ENCODE measurements at places on chromosomes 4 and X.

GRCh38 chr4:62407534-62407933 lies 1207.4 kb downstream of the ADGRL3 start:
- DNase-seq = no peak

DNA sequence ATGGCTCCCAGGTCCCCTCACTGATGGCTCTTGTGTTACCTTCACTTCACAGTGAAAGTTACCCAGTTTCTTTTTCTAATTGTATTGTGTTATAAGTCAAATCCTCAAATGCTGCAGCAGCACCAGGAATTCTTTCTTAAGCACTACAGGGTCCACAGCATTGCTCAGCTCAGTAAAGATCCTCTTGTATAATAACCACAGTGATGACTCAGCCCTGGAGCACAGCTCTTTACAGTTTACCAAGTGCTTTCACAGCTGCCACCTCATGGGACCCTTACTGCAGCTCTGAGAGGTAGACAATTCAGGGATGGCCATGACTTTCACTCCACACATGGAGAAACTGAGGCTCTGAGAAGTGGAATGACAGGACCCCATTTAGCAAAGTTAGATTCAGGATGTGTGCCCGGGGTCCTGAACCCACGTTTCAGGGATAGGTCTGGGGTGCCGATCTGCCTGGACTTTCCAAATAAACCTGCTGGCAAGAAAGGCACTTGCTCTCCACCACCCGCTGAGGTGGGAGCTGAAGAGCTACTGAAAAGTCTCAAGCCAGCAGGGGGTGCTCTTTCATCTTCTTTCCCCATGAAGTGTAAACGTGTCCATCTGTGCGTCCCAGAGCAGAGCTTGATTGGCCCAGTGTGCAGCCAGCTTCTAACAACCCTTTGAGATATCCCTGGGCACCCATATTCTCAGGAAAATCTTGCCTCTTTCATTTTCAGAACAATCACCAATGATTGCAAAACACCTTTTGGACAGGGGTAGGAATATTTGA lies 35.7 kb upstream of the GABRQ start:
- DNase-seq = no peak

DNA sequence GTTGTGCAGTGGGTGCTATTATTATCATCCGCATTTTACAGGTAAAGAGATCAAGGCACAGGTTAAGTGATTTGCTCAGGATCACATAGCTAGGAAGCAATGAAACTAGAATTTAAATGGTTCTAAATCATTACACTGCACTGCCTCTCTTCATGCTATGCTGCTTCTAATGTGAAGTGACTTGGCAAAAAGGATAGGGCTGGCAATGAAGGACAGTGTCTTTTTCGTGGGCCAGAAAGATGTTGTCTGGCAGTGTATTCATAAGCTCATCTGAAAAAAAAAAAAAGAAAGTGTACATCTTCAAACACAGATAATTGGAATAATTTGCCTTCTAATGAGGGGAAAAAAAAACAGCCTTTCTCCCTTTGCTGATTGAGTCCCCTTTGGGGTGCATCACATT lies 132.2 kb upstream of the FUNDC1 start:
- DNase-seq = no peak

DNA sequence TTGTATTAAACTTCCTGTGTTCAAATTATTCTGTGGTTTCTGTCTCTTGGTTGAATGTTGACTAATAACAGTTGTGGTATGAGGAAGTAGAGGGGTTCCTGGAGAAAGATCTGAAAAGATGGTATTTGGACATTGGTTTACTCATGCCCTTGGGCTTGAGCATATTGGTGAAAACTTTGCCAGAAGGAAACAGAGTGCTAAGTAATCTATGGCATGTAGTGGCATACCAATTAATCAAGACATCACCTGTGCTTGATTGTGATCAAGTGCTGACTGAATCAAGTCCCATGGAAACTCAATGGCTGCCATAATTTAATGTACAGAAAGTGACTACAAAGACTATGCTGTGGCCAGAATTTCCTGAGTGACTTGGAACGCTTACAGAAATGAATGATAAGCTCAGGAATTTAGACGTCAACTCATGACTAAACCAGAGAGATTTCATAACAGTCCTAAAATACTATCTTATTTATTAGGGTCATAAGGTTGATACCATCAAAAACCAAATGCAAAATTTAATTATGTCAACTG lies 2062.9 kb downstream of the ARAP2 start:
- no peak for DNase-seq

DNA sequence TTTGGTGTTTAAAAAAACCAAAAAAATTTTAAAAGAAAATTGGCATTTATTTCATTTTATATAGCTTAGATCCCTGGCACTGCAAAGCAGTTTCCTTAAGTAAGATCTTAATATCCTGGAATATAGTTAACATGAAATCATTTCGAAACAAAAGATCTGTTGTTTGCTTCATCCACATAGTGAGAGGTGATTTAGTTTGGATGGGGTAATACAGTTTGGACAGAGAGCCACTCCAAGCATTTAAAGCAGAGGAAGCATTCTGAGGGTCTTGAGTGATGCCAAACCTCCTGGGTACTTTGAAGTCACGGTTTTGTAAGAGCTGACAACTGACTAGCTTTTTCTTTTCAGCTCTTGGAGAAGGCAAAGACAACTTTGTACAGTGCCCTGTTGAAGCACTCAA lies 28.7 kb downstream of the NOCT start:
- no peak for DNase-seq

DNA sequence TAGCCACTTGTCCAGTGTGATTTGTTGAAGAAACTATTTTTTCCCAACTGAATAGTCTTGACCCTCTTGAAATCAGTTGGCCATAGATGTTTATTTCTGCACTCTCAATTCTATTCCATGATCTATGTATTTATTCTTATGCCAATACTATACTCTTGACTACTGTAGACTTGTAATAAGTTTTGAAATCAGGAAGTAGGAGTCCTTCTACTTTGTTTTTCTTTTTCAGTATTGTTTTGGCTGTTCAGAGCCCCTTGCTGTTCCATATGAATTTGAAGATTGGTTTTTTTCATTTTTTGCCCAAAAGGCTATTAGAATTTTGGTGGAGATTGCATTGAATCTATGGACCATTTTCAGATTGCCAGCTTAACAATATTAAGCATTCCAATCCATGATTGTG lies 10.2 kb downstream of the SAP30 start:
- no peak for DNase-seq

GRCh38 chr4:7007944-7008343 lies 35.2 kb upstream of the TADA2B start:
- DNase-seq = no peak

DNA sequence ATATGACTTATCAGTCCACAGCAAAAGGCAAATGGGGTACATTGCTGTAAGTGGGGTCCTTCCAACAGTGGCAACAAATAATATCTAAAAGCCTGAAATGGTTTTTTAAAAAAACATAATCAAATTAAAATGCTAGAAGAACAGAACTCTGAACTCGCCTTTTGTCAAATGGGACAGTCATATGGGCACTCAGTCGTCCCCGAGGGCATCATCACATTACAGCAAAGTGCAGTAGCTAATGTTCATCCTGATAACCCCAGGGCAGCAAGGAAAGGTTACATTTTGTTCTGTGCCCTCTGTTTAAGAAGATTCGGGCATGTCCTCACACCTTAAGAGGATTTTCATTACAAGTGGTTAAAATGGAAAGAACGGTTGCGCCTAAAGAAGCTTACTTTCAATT lies 997.9 kb upstream of the TENM3 start:
- DNase-seq = no peak

DNA sequence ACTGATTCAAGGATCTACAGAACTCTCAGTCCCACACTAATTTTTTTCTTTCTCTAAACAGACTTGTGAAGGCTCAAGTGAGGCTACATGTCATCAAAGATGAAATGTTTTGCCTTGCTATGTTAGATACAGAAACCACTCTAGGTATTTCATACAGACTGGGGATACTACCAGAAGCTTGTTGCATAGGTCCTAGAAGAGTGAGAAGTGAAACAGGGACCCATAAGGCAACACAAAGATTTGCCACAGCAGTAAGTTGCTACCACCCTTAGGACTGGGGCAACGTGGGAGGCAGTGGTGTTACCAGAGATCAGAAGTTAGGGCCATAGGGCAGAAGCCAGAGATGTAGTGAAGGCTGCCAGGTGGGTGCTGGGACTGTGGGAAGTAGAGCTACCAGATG lies 50.7 kb upstream of the MID1IP1 start:
- DNase-seq = no peak

DNA sequence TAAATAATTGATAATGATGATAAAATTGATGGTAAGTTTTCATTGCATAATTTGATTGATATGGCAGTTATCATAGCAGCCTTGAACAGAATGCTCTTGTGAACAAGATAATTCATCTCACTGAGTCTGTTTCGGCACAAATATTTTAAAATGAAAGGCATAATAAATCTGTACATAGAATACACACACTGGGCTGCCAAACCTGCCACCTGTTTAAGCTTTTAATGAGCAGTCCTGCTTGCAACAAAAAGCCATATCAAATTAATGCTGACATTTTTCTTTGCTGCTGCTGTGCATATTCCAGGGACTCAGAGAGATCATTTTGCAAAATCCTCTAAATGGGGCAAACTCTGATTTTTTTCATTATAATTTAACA lies 201.1 kb downstream of the ARHGAP24 start:
- no peak for DNase-seq

- no peak for DNase-seq
Measured at GRCh38 chrX:71930298-71930697, 19.7 kb downstream of the NHSL2 start.

DNA sequence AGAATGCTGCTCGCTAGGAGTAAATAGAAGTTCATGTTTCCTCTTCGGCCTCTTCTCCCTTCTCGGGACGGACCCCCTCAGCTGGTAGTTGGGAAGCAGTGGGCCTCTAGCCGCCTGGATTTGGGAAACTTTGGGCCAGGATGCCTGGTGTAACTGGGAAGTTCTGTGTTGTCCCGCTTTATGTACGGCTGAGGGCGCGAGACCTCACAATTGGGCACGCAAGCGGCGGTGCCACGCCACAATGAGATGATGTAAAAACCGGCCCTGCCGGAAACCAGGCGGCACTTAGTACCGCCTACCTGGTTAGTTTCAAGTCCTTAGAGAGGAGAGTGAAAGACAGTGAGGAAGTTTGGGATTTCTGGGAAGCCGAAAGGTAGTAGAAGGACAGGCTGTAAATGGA lies at the start of gene CT83:
TSS of gene CT83 (minus strand) at position 155 of the 400 bp plus-strand sequence. CDS start at position 35, 120 bp downstream.
- no peak for DNase-seq

- DNase-seq = no peak
Measured at GRCh38 chr4:102786279-102786678, 25.5 kb upstream of the MANBA start.

Data from NCI-H1930 (cell line).